T-cell (primary cell): ENCODE measurements at places on chromosomes 3 and 15.

DNA sequence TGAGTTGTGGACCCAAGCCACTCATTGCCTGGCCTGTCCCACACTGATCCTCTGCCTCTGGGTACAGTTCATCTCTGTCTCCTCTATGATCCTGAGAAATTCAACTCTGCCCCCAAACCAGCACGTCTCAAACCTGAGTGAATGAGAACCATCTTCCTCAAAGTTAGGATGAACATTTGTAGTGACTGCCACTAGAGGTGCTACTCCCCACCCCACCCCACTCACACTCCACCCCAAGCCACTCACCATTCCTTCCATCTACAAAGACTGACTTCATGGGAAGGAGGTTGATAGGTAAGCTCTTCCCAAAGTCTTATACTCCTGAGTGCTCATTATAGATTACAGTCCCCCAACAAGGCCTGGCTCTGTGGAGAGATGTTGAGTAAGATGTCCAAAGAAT is 43.8 kb downstream of the NEK10 start:
- no peak for DNase-seq

DNA sequence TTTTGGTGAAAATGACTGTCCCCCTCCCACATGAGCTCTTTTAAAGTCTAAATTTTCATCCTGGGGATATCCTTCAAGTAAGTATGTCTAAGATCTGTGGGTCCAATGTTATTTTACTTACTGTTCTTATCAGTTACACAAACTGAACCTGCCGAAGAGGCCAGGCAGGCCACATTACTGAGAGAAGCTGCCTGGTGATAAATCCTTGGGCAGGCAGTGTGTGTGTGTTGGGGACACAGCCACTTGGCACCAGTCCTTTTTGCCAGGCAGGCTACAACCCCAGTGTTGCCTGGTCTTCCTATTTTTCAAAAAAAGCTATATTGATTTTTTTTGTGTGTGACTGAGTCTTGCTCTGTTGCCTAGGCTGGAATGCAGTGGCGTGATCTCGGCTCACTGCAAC is 50.6 kb upstream of the RASA2 start:
- DNase-seq: no peak

GRCh38 chr15:35698331-35698730 is 152.4 kb upstream of the DPH6 start:
- no peak for DNase-seq

GRCh38 chr3:23762214-23762613 is 43.5 kb upstream of the UBE2E1 start:
- no peak for DNase-seq

DNA sequence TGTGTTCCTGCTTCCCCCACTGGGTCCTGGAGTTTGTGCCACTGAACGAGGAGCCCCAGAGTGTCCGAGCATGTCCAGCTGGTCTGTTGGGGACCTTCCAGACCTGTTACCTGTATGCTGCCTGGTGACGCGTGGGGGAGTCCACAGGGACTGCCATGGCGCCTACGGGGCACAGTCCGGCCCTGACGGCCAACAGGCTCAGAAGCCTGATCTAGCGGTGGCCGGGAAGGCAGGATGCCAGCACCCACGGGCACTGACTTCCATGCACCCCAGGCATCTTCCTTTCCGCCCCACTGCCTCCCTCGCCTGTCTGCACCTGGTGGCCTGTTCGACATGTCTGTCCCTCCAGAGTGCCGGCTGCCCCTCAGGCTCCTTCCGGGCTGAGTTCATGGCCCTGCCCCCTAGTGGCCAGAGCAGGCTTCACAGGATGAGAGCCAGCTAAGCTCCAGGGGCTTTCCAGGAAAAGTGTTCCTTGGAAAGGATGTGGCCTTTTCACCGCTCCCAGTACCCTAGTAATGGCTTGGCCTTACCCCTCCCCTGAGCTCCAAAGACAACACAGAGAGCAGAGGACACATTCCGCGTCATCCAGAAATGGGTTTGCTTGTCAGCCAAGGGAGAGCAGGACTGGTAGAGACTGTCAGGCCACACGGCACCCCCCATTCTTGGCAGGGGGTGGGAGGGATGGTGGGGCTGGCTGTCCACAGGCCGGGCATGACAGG is 35.7 kb downstream of the NGRN start:
- DNase-seq: peak; percentile 49
